ENCODE measurements at places on chromosomes 2 and 18.

DNA sequence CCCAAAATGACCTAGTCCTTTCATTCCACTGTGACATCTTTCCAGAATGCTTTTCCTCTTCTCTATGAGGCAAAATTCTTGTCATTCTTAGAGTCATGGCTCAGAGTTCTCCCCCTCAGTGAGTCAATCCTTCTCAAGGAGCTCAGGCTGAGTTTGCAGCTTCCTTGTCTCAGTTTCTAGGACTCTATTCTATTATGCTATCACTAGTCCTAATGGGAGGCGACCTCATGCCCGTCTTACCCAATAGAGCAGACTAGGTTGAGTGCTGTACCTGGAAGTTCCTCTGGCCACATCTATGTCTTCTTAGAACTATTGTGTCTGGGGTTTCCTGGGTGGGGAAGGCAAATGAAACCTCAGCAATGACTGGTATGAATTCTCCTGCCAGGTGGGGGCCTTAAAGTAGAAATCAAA is 51.5 kb downstream of the HAUS1 start:
- DNase-seq: no peak

- DNase-seq: no peak
These were observed 53.0 kb upstream of the LRP2 start for GRCh38 chr2:169415233-169415748.

- no peak for DNase-seq
These were observed 19.1 kb downstream of the PROKR1 start for GRCh38 chr2:68662466-68662865.

DNA sequence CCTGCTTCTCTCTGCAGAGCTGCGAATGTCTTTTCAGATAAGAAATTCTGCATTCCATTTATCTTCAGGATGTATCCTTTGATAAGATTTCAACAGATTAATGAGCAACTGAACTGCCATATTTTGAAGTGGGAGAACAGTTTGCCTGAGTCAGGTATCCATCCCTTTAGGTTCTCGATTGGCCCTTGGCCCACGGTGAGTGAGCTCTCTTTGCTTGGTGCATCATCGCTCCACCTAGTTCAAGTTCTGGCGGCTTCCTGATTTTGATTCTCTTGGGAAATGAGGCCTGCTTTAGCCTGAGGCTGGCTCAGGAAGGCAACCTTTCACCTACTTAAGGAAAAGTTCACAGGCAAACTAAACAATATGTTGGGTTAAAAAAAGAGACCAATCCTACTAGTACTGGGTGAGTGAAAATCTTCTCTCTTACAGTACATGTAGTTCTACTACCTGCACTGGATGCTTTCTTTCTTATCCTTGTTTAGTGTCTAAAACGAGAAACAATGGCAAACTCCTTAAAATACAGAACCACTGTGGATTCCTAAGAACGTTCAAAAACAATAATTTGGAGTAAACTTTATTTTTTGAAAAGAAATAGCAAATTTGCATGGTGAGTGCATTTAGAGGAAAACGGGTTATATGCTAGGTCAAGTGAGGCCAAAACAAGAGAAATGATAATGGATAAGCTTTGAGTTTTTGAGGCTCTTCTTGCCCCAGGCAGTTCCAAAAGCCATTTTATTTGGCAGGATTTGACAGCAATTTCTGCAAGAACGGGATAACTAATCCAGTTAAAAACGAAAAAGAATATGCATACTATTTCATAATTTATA is 837 bp upstream of the ACSL3 start:
- no peak for DNase-seq

DNA sequence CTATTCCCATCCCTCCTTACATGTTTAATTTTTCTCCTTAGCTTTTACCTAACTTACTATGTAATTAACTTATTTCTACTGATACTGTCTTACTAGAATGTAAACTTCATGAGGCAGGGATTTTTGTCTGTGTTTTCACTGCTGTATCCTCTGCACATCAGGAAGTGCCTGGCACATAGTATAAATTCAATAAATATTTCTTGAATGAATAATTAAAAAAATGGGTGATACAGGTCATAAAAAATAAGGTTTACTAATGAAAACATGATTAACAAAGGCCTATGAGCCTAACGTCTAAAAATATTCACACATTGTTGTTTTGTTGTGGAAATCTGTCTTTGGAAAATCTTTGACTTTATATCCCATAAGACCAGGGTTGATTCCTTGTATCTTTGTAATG is 4.5 kb downstream of the RBKS start:
- no peak for DNase-seq

- no peak for DNase-seq
These were observed 1785.0 kb upstream of the LRRTM1 start for GRCh38 chr2:82089518-82089917.

DNA sequence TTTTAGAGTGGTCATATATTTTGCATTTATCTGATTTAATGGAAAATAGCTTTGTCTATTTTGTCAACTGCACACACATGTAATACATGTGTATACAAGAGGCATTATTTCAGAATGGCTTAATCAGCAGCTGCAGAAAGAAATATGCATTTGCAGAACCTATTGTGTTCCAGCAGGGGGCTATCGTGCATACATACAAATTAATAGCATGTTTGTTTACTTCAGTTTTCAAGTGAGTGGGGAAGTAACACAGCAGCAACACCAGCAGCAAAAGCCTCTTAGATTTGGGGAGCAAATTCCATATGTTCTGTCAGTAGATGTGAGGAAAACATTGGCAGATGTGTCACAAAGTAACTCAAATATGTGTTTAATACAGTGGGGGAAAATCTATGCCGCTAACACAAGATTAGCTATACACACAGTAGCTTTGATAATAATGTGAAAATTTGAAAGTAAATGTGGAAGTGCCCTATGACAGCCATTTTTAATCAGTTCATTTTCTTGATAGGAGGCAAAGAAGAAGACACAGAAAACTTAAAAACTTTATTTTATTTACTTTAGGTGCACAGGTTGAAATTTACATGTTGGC is 218.1 kb downstream of the WDR7 start:
- no peak for DNase-seq

GRCh38 chr2:160532388-160532787 is 38.8 kb upstream of the RBMS1 start:
- no peak for DNase-seq

GRCh38 chr18:39841482-39842365 is 2113.3 kb upstream of the PIK3C3 start:
- no peak for DNase-seq

DNA sequence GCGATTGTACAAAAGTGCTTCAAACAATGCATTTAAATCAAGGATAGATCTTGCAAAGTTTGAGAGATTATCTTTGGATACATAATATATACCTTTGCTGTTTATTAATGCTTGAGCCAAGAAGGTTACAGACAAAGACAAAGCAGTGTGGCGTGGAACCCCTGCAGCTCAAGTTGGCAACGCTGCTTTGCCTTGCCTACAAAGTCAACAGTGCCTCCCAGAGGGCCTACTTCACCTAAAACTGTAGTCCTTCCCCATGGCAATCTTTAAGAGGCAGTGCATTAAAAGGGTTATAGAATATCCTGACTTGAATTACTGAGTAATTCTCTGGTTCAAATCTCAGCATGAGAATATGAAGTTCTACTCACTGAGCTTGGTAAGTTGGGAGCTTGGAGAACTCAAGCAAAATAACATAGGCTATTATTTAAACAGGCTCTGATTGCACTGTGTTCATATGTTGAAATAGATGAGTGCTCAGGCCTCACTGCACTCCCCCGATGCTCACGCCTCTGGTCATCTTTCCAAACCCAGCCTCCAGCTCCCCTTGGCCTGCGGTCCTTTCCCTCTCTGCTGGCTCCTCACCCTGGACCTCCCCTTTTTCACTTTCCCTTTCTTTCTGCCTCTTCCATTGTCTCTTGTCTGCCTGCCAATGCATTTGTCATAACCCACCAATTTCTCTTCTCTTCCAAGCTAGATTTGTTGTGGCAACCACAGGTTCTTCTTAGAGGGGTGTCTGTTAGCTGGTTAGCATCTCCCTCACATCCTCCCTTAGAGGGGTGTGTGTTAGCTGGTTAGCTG is 96.5 kb downstream of the MYT1L start:
- DNase-seq: no peak

DNA sequence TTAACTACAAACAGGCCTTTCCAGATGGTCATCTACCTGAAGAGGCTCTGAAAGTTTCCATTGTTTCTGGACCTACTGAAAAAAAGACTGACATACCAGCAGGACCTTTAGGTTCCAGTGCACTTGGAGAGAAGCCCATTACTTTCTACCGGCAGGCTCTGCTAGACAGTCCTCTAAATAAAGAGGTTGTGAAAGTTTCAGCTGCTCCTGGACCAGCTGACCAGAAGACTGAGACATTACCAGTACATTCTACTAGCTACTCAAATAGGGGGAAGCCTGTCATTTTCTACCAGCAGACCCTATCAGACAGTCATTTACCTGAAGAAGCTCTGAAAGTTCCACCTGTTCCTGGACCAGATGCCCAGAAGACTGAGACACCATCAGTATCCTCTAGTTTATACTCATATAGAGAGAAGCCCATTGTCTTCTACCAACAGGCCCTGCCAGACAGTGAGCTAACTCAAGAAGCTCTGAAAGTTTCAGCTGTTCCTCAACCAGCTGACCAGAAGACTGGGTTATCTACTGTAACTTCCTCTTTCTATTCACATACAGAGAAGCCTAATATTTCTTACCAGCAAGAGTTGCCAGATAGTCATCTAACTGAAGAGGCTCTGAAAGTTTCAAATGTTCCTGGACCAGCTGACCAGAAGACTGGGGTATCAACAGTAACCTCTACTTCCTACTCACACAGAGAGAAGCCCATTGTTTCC is 65.8 kb downstream of the ALMS1 start:
- no peak for DNase-seq

DNA sequence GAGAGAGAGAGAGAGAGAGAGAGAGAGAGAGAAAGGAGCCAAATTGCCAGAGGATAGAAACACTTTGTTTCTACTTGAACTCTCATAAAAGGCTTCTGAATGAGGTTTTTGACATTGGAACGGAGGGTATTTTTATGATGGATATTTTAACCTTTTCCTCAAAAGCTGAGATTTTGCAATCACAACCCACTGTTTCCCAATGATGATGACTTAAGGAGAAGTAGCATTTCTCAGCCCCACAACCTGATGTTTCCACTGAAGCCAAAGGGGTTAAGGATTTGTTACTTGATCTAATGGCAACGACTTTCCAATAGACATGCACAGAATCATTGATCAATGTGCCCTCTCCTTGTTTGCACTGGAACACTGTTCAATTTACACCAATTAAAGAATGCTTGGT is 67.1 kb upstream of the POU3F3 start:
- no peak for DNase-seq

GRCh38 chr18:70469916-70470315 is 181.1 kb downstream of the SOCS6 start:
- no peak for DNase-seq

- no peak for DNase-seq
These were observed 4.2 kb upstream of the CCDC178 start for GRCh38 chr18:33444709-33445108.
